Spinal cord (tissue), 10 donors: ENCODE measurements at places on chromosomes 5 and 9. TPM values are rescaled to one million over a fixed set of nuclear protein-coding genes. Genes with fewer than 3 reads are reported as not detected.

The GMCL2 gene
- total RNA-seq, result not detected

The SLC22A4 gene
- 8.7 TPM for total RNA-seq

The MYOZ3 gene
- 4.6 TPM for total RNA-seq

The CNOT8 gene
- total RNA-seq, result 83.7 TPM

The STPG3 gene
- not detected for total RNA-seq

The VCAN gene
- 610 TPM for total RNA-seq

The PCDHGB2 gene
- total RNA-seq, result 6.3 TPM

The RELL2 gene
- 7.3 TPM for total RNA-seq

The P4HA2 gene
- total RNA-seq, result 26.0 TPM

The INSL6 gene
- total RNA-seq, result not detected

The DMAC1 gene
- total RNA-seq, result 104 TPM

The OR5C1 gene
- not detected for total RNA-seq

The PKD2L2 gene
- total RNA-seq, result not detected

The MYOT gene
- 3.0 TPM for total RNA-seq

The FCN2 gene
- not detected for total RNA-seq

The LHX3 gene
- total RNA-seq, result 0.50 TPM

The TMEM215 gene
- total RNA-seq, result 0.44 TPM

The ANKRD33B gene
- 8.1 TPM for total RNA-seq

The KYAT1 gene
- 8.9 TPM for total RNA-seq

The NPR3 gene
- 21.1 TPM for total RNA-seq

The CCDC180 gene
- total RNA-seq, result 29.0 TPM

The ADAMTS6 gene
- total RNA-seq, result 20.3 TPM

The CNTLN gene
- 21.7 TPM for total RNA-seq
